ENCODE measurements at places on chromosomes 12 and 14. TPM values are rescaled to one million over a fixed set of nuclear protein-coding genes. Genes with fewer than 3 reads are reported as not detected.
A peak's percentile ranks its signal among the peaks of the same experiment; 100 is the strongest.

DNA sequence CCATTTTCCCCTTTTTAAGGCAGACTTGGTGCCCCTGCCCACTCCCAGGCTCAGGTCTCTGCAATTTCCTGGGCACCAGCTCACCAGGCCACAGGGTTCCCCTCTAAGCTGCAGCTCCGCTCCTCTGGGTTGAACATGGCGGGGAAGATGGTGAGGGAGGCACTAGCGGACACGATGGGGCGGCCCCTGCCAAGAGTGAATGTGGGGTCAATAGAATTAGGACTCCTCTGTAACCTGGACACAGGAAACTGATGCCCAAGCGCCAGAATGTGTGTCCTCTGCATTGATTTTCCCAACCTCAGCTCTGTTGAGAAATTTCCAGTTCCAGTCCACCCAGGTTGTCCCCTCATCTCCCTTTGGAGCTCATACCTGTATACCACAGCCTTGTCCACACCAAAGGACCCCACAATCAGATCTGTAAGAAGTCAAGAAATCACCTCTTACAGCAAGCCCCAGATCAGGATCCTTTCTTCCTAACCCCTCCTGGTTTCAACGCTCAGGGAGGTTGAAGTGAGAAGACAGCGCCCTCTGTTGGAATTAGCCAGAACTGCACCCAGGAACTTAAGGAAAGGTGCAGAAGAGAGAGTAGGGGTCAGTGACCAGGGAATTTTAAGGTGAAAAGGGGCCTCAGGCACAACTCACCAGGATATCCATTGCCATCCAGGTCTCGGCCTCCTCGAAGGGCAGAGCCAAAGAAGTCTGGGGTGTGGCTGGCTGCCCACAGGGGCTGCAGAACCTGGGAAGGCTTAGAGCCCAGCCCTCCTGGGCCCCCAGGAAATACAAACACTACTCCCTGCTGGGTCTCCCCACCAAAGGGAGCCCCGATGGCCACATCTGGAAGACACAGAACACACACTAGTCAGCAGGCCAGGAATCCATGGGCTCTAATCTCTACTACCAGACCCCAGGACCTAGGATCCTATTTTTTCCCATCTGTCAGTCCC is 14.7 kb downstream of the ITGA5 start:
- H3K4me1 ChIP-seq, result no peaks in the 10 kb centered on the region
- H3K27ac ChIP-seq, result peak overlapping the region; percentile 20
- H3K4me3 ChIP-seq, result no peak overlapping the region

DNA sequence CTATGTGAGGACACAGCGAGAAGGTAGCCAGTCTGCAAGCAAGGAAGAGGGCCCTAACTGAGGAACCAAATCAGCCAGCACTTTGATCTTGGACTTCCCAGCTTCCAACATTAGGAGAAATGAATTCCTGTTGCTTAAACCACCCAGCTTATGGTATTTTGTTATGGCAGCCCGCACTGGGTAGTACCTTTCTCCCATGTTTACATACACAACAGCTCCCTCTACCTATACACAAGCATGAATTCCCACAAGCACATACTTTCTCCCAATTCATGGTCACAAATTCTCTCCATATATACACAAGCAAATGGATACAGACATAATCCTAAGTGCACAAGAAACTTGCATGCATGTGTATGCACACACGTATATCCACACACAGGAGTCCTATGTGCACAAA is 7.4 kb downstream of the ITGB7 start:
- H3K36me3 ChIP-seq, result no peaks in the 10 kb centered on the region
- H3K27ac ChIP-seq, result no peak overlapping the region
- DNase-seq, result peak; percentile 46
- H3K27me3 ChIP-seq, result no peaks in the 10 kb centered on the region
- H3K4me3 ChIP-seq, result no peak overlapping the region
- peaks cover 13% of the 10 kb centered on the region for H3K4me1 ChIP-seq

- H3K27me3 ChIP-seq, result no peaks in the 10 kb centered on the region
- peaks cover 12% of the 10 kb centered on the region for H3K4me1 ChIP-seq
- no peak overlapping the region for H3K4me3 ChIP-seq
- H3K27ac ChIP-seq, result no peak overlapping the region
- no peak for DNase-seq
Measured at GRCh38 chr14:51285120-51285519, 45.1 kb downstream of the TMX1 start.

DNA sequence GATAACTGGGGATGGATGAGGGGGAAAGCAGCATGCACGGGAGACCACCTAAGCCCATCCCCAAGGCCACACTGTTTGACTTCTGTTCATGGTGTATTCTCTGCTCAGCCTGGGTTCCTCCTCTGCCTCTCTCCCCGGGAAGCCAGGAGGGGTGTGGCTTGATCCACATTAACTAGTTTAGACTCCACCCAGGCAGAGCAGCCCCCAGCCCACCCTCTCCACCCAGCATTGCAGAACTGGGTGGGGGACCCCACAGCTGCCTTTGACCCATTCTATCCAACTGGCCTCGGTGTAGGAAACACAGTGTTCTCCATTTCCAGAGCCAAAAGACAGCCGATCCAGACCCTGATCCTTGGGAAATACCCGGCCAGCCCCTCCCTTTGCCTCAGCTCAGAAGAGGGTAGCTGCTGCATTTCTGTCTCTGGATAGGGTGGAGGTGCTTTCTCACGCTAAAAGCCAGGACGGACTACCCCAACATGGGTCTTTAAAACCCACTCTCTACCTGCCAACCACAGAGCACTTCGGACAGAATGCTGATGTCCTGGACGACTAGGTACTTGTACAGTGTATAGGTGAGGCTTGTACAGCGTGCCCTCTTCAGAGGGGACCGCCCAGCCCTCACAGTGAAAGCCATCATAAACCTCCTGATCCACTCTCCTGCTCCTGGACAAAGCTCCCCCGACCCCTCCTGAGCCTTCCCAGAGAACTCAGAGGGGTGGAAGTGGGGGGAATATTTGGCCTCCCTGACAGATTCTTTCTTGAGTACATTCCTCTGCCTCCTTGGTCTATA is 9.4 kb downstream of the SPRYD3 start:
- H3K36me3 ChIP-seq, result peaks cover 61% of the 10 kb centered on the region
- no peak overlapping the region for H3K4me3 ChIP-seq
- H3K27me3 ChIP-seq, result no peaks in the 10 kb centered on the region
- H3K4me1 ChIP-seq, result peaks cover 57% of the 10 kb centered on the region

- H3K36me3 ChIP-seq, result no peaks in the 10 kb centered on the region
- H3K27me3 ChIP-seq, result peaks cover 20% of the 10 kb centered on the region
- peaks cover 5% of the 10 kb centered on the region for H3K4me1 ChIP-seq
- DNase-seq, result no peak
Measured at GRCh38 chr12:123892180-123892559, 80.5 kb downstream of the CCDC92 start.

GRCh38 chr14:58048219-58048618 is 103.8 kb downstream of the ARMH4 start:
- H3K27ac ChIP-seq, result no peak overlapping the region
- H3K36me3 ChIP-seq, result no peaks in the 10 kb centered on the region
- no peak for DNase-seq

DNA sequence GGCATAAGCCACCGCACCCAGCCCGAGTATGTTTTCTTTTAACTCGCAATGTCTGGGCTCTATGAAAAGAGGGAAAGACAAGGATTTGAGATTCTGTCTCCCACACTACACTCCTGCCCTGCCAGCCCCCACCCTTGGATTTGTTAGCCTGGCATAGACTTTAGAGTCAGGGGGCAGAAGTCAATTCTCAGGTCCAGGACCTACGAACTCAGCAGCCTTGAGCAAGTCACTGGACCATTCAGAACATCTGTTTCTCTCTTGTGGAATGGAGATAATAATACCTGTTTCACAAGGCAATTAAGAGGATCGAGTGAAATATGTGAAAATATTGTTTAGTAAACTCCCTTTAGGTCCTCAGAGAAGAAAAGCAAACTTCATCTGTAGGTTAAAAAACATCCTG is 66.1 kb upstream of the FUT8 start:
- no peak for DNase-seq
- H3K27me3 ChIP-seq, result no peaks in the 10 kb centered on the region
- no peak overlapping the region for H3K27ac ChIP-seq
- no peaks in the 10 kb centered on the region for H3K36me3 ChIP-seq
- H3K4me3 ChIP-seq, result no peak overlapping the region

GRCh38 chr12:82527165-82527780 is 159.4 kb upstream of the TMTC2 start:
- no peaks in the 10 kb centered on the region for H3K36me3 ChIP-seq
- no peaks in the 10 kb centered on the region for H3K4me1 ChIP-seq
- no peak overlapping the region for H3K27ac ChIP-seq
- no peak overlapping the region for H3K4me3 ChIP-seq
- no peaks in the 10 kb centered on the region for H3K27me3 ChIP-seq

GRCh38 chr14:61797309-61797708 is 35.1 kb downstream of the SNAPC1 start:
- DNase-seq, result no peak
- no peak overlapping the region for H3K4me3 ChIP-seq
- no peak overlapping the region for H3K27ac ChIP-seq
- no peaks in the 10 kb centered on the region for H3K4me1 ChIP-seq
- H3K36me3 ChIP-seq, result peaks cover 39% of the 10 kb centered on the region

DNA sequence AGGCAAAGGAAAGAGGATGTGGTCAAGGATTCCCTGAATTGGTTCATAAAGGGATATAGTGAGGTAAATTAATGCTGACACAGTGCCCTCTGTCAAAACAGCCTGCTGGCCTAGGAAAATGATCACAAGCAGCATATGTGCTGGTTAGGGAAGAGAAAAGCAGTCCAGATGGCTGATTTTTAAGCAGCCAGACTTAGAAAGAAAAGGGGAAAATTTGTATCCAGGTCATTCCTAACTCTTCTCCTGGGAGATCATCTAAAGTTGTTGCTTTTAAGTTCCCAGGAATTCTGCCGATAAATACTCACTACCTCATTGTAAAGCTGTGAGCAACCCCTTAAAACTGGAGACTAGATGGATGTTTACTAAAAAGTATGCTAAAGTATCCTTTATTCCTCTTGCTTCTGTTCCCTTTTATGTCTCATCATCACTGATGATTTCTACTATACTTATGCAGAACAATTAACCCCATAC is 46.4 kb upstream of the CNOT2 start:
- no peaks in the 10 kb centered on the region for H3K36me3 ChIP-seq
- H3K27ac ChIP-seq, result no peak overlapping the region
- no peaks in the 10 kb centered on the region for H3K27me3 ChIP-seq
- no peaks in the 10 kb centered on the region for H3K4me1 ChIP-seq
- no peak for DNase-seq
- H3K4me3 ChIP-seq, result no peak overlapping the region

- no peaks in the 10 kb centered on the region for H3K4me1 ChIP-seq
- no peak overlapping the region for H3K27ac ChIP-seq
Measured at GRCh38 chr12:102407776-102408486, 72.4 kb downstream of the IGF1 start.

DNA sequence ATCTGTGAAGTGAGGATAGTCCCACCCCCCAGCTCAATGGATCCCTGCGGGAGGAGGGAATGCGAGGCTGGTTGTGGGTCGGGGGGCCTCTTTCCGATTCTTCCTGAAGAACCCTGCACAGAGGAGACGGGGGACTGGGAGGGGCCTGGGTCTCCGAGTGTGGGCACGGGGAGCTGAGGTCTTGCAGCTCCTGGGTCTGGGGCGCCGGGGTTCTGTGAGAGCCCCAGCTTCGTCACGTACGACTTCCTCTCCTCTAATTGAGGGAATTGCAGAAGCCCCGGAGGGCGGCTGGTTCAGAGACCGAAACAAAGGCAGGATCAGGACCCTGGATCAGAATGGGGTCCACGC is 66.6 kb downstream of the DIO3 start:
- no peak overlapping the region for H3K27ac ChIP-seq
- H3K4me1 ChIP-seq, result no peaks in the 10 kb centered on the region
- peaks cover 3% of the 10 kb centered on the region for H3K27me3 ChIP-seq

- H3K27me3 ChIP-seq, result no peaks in the 10 kb centered on the region
- H3K4me3 ChIP-seq, result peak overlapping the region; percentile 86
- DNase-seq, result peak; percentile 94
- no peak overlapping the region for H3K27ac ChIP-seq
- H3K4me1 ChIP-seq, result peaks cover 69% of the 10 kb centered on the region
Measured at GRCh38 chr14:74608959-74609611, 3.0 kb downstream of the LTBP2 start.

GRCh38 chr12:62720661-62721330 is 214.2 kb downstream of the PPM1H start:
- no peak for DNase-seq
- no peaks in the 10 kb centered on the region for H3K36me3 ChIP-seq
- H3K27me3 ChIP-seq, result no peaks in the 10 kb centered on the region
- H3K4me1 ChIP-seq, result peaks cover 42% of the 10 kb centered on the region
- no peak overlapping the region for H3K27ac ChIP-seq
- no peak overlapping the region for H3K4me3 ChIP-seq

DNA sequence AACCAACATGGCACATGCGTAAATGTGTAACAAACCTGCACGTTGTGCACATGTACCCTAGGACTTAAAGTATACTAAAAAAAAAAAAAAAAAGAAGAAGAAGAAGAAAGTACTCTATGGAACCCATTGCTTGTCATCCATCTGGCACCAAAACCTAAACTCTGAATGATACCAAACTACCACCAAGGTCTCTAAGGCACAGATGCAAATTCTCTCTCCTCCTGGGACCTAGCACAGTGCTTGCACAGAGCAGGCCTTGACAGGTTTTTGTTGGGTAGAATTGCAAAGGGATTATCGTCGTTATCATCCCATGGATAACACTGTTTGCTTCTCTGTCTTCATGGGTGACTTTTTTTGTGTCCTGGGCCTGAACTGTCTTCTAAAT is 13.2 kb upstream of the LGALS3 start:
- no peak for DNase-seq
- no peak overlapping the region for H3K4me3 ChIP-seq
- H3K36me3 ChIP-seq, result no peaks in the 10 kb centered on the region

- H3K27ac ChIP-seq, result no peak overlapping the region
- H3K4me1 ChIP-seq, result no peaks in the 10 kb centered on the region
- H3K27me3 ChIP-seq, result no peaks in the 10 kb centered on the region
- peak; percentile 38 for DNase-seq
Measured at GRCh38 chr14:105883066-105884005, 357.0 kb downstream of the TMEM121 start.

Gene PLEKHG7
- not detected for total RNA-seq

Gene C12orf60
- 0.59 TPM for total RNA-seq

Gene HOXC12
- under 0.01 TPM for total RNA-seq

Gene ASCL1
- not detected for total RNA-seq

Gene CGRRF1
- 15.9 TPM for total RNA-seq

Gene ANO2
- under 0.01 TPM for total RNA-seq

Gene TMEM229B
- 5.8 TPM for total RNA-seq

Gene RPS29
- 3,421 TPM for total RNA-seq

Data from osteoblast (primary cell).